ENCODE measurements at places on chromosomes 6 and 20. TPM values are rescaled to one million over a fixed set of nuclear protein-coding genes. Genes with fewer than 3 reads are reported as not detected.
A peak's percentile ranks its signal among the peaks of the same experiment; 100 is the strongest.

DNA sequence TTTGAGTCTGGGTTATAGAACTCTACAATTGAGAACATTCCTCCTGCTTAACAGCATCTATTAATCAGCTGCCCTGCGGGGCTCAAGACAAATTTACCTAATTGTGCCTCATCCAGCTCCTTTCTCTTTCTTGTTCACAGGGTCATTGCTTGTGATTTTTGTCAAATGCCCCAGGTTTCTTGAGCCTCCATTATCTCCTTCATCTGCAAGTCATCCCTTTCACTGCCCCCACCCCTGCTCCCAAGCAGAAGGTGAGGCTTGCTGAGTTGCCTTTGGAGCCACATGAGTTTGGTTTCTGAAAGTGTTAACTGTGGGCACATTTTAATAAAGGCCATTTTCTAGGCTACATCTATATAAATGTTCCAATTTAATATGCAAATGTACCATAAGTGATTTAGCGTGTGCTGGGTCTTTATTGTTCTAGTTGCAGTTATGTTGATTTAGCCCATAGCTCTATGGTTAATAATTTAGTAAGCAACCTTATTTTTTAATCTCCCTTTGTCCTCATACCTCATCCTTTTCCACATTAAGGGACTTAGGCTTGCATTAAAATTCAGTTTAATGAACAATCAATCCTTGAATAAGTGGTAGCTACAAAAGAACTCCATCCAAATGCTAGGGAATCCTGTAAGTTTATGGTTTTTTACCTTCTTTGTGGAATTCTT lies 56.1 kb downstream of the VSTM2L start:
- no peak overlapping the region for H3K27ac ChIP-seq
- no peak overlapping the region for H3K4me3 ChIP-seq
- no peaks in the 10 kb centered on the region for H3K4me1 ChIP-seq
- H3K36me3 ChIP-seq: no peaks in the 10 kb centered on the region
- H3K27me3 ChIP-seq: no peaks in the 10 kb centered on the region

- no peak for DNase-seq
- H3K36me3 ChIP-seq: no peaks in the 10 kb centered on the region
- no peaks in the 10 kb centered on the region for H3K4me1 ChIP-seq
Observed at GRCh38 chr6:155710704-155711103, 255.1 kb upstream of the NOX3 start.

GRCh38 chr20:40880063-40880728 lies 148.4 kb upstream of the TOP1 start:
- H3K36me3 ChIP-seq: no peaks in the 10 kb centered on the region
- H3K4me3 ChIP-seq: no peak overlapping the region
- no peak overlapping the region for H3K27ac ChIP-seq
- H3K27me3 ChIP-seq: no peaks in the 10 kb centered on the region

DNA sequence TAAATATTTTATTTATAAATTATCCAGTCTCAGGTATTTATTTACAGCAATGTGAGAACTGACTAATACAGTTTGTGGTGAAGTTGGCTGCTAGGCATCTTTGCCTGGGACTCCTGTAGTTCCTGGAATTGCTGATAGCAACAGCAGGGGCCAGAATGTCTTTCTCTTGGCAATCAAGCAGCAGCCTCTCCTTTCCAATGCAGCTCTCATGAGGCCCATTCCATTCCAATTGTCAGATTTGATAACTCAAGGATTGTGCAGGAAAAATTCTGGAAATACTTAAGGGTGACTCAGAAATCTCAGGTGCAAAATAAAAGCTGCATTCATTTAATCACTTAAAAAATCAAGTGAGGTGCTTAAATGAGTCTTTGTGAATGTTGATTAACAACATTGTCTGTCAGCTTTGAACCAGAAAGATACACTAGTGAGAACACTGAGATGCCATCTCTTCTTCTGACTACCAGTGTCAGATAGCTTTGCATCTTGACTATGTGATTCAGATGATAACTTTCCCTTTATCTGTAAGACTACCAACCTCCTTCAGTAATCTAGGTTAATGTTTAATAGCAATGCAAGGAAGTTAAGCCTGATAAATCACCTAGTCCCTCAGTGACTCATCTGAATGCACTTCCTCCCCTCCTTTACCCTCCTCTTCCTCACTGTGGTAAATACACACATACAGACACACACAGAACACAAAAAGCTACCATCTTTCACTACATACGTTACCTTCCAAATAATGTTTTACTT lies 32.1 kb upstream of the COL21A1 start:
- H3K27me3 ChIP-seq: no peaks in the 10 kb centered on the region
- H3K36me3 ChIP-seq: no peaks in the 10 kb centered on the region
- H3K4me3 ChIP-seq: no peak overlapping the region
- H3K4me1 ChIP-seq: no peaks in the 10 kb centered on the region
- H3K27ac ChIP-seq: no peak overlapping the region
- DNase-seq: no peak

GRCh38 chr6:167997642-167998041 lies at the start of gene KIF25:
Gene KIF25 (plus strand): TSS chr6:167997671. CDS start chr6:168029586, 31,915 bp downstream.
- no peak within 1 kb of the TSS for H3K4me3 ChIP-seq
- H3K27ac ChIP-seq: no peak within 1 kb of the TSS
- no peaks in the 10 kb centered on the region for H3K36me3 ChIP-seq
- H3K27me3 ChIP-seq: no peaks in the 10 kb centered on the region
- no peaks in the 10 kb centered on the region for H3K4me1 ChIP-seq
- DNase-seq: no peak

The PMEPA1 gene
- total RNA-seq: 26.1 TPM

DNA sequence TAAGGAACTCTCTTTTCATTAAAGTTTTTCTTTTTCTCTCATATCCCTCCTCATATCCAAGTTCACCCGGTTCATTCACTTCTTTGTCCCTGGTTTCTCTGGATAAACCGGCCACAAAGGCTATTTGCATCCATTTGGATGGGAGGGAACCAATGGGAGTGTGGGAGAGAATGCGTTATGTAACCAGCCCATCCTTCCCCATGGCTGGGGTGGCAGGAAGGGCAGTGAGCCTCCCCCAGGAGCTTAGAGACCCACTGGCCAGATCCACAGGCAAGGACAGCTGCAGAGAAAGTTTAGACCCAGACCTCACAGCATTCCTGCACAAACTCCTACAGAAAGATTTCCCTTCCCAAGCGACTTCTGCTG lies 10.7 kb downstream of the CASS4 start:
- H3K4me1 ChIP-seq: no peaks in the 10 kb centered on the region
- H3K36me3 ChIP-seq: no peaks in the 10 kb centered on the region
- no peak overlapping the region for H3K4me3 ChIP-seq
- no peak overlapping the region for H3K27ac ChIP-seq
- no peaks in the 10 kb centered on the region for H3K27me3 ChIP-seq

DNA sequence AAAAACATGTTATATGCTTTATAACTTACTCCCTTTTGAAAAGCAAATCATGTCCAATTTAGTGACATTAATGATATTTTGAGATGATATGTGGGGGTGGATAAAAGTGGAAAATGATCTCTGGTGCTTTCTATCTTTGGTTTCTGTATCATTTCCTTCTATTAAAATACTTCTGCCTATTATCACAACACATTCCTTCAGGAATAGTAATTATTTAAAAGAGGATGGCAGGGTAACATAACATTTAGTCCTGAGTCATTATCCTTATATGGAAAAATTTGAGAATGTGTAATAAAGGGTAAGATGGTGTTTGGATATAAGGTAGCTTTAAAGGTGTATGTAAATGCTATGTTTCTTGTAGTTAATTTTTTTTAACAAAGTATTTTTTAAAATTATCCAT lies 657.7 kb downstream of the PHF3 start:
- no peaks in the 10 kb centered on the region for H3K27me3 ChIP-seq
- H3K36me3 ChIP-seq: no peaks in the 10 kb centered on the region
- DNase-seq: no peak
- no peak overlapping the region for H3K4me3 ChIP-seq

DNA sequence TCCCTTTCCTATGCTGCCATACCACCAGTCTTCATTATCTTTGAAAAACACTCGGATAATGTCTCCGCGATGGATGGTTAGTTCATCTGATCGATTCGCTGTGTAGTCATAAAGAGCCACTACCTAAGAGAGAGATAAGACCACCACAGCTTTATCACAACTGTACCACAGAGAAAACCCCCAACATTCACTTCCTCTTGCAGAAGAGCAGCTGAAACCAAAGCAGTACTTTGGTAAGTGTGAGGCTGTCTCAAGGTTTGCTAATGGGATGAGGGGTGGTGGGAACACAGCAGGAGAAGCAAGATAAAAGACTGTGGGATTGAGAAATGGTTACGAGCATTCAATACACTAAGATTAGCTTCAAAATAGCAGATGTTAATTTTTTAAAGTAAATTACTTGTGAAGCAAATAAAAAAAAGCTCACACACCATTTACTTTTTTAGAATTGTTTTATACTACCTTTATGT lies 142.1 kb downstream of the MYB start:
- H3K27me3 ChIP-seq: no peaks in the 10 kb centered on the region
- H3K36me3 ChIP-seq: no peaks in the 10 kb centered on the region
- H3K4me3 ChIP-seq: no peak overlapping the region
- no peaks in the 10 kb centered on the region for H3K4me1 ChIP-seq
- no peak overlapping the region for H3K27ac ChIP-seq

The WFDC5 gene
- not detected for total RNA-seq

- peak; percentile 72 for DNase-seq
- H3K4me1 ChIP-seq: no peaks in the 10 kb centered on the region
- no peaks in the 10 kb centered on the region for H3K36me3 ChIP-seq
- H3K4me3 ChIP-seq: no peak overlapping the region
- no peaks in the 10 kb centered on the region for H3K27me3 ChIP-seq
Observed at GRCh38 chr20:51639206-51639832, 96.8 kb upstream of the NFATC2 start.

GRCh38 chr6:8321671-8322404 lies 113.5 kb downstream of the SLC35B3 start:
- no peak overlapping the region for H3K4me3 ChIP-seq
- no peak for DNase-seq
- H3K36me3 ChIP-seq: no peaks in the 10 kb centered on the region
- H3K27me3 ChIP-seq: no peaks in the 10 kb centered on the region

The MCHR2 gene
- total RNA-seq: not detected

DNA sequence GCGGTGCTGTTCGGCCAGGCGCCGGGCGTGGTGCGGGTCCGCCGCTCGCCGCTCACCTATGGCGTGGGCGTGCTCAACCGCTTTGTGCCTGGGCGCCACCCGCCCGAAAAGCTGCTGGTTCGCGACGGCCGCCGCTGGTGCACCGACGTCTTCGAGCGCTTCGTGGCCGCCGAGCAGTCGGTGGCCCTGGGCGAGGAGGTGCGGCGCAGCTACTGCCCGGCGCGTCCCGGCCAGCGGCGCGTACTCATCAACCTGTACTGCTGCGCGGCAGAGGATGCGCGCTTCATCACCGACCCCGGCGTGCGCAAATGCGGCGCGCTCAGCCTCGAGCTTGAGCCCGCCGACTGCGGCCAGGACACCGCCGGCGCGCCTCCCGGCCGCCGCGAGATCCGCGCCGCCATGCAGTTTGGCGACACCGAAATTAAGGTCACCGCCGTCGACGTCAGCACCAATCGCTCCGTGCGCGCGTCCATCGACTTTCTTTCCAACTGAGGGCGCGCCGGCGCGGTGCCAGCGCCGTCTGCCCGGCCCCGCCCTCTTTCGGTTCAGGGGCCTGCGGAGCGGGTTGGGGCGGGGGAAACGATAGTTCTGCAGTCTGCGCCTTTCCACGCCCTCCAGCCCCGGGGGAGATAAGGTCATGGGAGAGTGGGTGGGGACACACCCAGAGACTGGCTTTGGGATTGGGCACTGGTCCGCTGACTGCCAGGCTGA lies 15.7 kb downstream of the ADISSP start:
- peak overlapping the region; percentile 34 for H3K4me3 ChIP-seq
- peak; percentile 67 for DNase-seq
- peaks cover 15% of the 10 kb centered on the region for H3K27me3 ChIP-seq
- H3K36me3 ChIP-seq: no peaks in the 10 kb centered on the region
- no peaks in the 10 kb centered on the region for H3K4me1 ChIP-seq

DNA sequence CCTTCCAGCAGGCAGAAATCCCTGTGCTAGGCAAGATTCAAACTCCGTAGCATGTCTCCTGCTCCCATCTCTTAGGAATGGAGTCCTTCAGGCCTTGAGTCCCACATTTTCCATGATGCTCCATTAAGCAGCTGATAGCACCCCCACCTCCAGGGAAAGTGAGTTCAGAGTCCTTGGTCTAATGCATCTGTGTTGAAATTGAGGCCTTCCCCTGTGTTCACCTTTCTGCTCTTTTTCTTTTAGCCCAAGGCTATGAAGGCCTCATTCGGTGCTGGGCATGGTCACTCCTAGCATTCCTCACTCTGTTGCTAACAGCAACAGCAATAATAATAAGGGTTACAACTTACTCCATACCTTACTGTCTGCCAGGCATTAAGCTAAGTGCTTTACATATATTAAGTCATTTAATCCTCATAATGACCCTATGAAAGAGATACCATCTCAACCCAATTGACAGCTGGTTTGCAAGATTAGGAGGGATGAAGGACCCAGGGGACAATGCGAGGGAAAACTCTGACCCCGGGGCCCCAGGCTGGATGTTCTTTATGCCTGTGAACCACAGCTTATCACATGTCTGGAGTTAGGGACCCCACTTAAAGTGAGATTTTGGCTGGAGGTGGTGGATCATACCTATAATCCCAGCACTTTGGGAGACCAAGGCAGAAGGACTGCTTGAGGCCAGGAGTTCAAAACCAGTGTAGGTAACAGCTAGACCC lies 17.5 kb upstream of the PANK2 start:
- DNase-seq: no peak
- H3K27me3 ChIP-seq: no peaks in the 10 kb centered on the region
- H3K4me1 ChIP-seq: no peaks in the 10 kb centered on the region
- H3K4me3 ChIP-seq: no peak overlapping the region
- H3K36me3 ChIP-seq: no peaks in the 10 kb centered on the region

- no peaks in the 10 kb centered on the region for H3K27me3 ChIP-seq
- no peaks in the 10 kb centered on the region for H3K36me3 ChIP-seq
- DNase-seq: no peak
- H3K27ac ChIP-seq: no peak overlapping the region
Observed at GRCh38 chr6:160963651-160964050, 27.9 kb upstream of the MAP3K4 start.

- H3K4me1 ChIP-seq: no peaks in the 10 kb centered on the region
- no peaks in the 10 kb centered on the region for H3K27me3 ChIP-seq
Observed at GRCh38 chr6:45187836-45188235, 140.3 kb upstream of the RUNX2 start.

The PXT1 gene
- total RNA-seq: not detected

The PRICKLE4 gene
- 4.8 TPM for total RNA-seq

DNA sequence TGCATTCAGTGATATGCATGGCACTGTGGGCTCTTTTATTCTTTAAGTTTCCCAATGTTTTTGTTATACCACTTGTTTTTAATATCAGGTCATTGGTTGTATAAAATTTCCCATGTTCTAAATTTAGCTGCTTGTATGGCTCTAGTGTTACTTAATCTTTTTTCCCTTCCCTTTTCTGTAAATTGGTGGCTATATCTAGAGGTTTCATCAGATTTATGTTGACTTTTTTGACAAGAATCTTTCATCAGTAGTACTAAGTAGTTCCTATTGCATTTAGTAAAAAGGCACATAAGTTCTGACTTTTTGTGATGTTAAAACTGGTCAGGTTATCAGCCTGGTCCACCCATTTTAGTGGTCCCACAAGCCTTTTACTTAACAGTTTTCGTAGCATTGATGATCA lies 51.1 kb downstream of the MMS22L start:
- H3K27ac ChIP-seq: no peak overlapping the region
- no peak overlapping the region for H3K4me3 ChIP-seq
- H3K36me3 ChIP-seq: no peaks in the 10 kb centered on the region
- no peaks in the 10 kb centered on the region for H3K4me1 ChIP-seq
- DNase-seq: no peak

The ANKRD66 gene
- not detected for total RNA-seq

The SMIM28 gene
- not detected for total RNA-seq

The CALHM4 gene
- total RNA-seq: not detected

All from colonic mucosa (tissue), 4 donors.